ENCODE measurements at places on chromosomes 1 and 21.

GRCh38 chr1:10968411-10968826 is 44.0 kb upstream of the TARDBP start:
- DNase-seq: no peak

- DNase-seq: no peak
Observed at GRCh38 chr1:198776602-198777029, 137.8 kb downstream of the PTPRC start.

- DNase-seq: no peak
Observed at GRCh38 chr1:210617293-210617692, 288.6 kb downstream of the HHAT start.

DNA sequence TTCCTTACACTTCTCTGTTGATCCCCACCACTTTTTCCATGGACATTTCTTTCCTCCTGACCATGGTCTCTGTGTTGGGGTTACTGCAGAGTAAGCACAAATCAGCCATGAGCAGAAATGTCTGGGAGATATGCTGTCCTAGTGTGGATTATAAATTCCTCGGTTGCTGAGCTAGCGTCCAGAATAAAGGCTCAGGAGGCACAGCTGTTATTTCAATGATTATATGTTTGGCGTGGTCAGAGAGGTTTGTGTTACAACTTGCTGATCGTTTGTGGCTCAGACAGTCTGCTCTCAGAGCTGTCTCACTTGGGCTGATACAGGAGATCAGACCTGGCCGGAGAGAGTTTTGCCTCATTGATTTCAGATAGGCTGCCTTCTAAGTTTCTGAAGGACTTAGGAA is 37.5 kb upstream of the LAMC2 start:
- DNase-seq: no peak

DNA sequence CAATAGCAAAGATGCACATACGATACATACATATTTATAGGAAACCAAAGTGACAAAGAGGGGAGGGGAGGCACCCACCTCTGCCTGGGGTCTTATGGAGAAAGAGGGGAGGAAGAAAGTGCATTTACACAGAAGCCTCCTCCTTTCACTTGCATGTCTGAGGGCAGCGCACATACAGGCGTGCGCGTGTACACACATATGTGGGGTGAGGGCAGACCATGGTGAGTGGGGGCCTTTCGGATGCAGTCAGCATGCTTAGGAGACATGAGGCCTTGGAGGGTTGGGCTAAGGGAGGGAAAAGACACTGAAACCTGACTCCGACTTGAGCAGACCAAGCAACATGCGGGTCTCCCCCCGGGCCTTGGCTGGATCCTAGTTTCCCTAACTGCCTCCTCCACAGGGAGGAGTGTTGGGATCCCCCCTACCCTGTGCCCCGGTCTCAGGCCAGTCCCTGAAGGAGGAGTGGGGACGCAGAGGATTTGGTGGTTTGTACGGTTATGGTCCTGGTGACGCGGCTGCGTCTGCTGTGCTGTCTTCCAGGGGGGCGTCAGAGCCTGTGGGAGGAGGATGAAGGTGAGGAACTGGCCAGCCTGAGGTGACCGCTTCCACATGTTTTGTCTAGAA is 15.2 kb downstream of the LRRC71 start:
- DNase-seq: no peak

DNA sequence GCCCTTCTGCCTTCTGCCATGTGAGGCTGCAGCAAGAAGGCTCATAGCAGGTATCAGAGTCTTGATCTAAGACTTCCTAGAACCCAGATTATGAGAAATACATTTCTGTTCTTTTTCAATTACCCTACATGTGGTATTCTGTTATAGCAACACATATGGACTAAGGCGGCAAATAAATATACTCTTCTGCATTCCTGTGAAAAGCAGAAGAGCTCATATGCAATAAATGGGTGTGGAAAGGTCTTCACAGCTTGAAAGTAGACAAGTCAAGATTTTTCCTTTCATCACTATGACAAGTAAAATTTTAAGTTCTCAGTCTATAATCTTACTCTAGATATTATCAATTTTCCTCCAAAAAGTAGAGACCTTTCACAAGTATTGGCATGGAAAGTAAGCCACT is 36.6 kb downstream of the TNFSF18 start:
- no peak for DNase-seq

Data from stimulated activated CD4-positive, alpha-beta T cell treated with anti-CD3 and anti-CD28 coated beads, Interleukin-1b, Interleukin-23, amount 100 ng/mL, for 1 hour (primary cell).